CD4-positive, alpha-beta T cell treated with Interleukin-6 at 100 ng/mL for 8 hours (primary cell): ENCODE measurements at places on chromosomes 12 and 14.

DNA sequence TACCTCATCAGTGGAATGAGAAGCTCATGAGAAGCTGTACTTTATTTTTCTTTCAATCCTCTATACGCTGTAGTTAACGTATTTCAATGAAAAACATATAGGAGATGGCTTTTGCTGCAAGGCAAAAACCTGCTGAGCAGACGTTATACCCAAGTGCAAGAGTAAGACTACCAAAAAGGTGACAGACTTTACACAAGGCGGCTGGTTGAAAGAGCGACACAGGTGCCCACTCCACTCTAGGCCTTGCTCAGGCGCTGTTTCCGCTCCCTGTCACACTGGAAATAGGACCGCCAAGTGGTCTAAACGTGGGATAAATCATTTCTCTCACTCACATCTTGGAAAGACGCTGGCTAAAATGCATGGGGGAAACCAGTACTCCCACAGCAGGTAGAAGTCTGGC, 54.5 kb downstream of the PPP2R5C start:
- DNase-seq, result peak; percentile 19

DNA sequence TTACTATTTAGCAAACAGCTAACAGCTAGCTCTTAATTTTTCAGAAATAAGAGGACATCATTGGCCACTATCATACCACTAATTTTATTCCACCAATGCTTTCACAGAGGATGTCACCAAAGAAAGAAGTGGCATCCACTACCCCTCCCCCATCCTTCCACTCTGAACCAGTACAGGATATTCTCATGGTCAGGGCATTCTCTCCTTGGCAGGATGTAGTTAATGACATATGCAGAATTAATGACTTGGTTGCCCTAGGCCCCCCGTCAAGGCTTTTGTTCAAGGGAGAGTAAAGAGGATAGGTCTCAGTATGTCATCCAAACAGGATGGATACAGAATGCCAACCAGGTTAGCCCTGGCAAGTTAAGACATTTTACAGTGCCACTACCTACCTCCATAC, 18.9 kb upstream of the NUP107 start:
- DNase-seq, result no peak

- no peak for DNase-seq
These were observed 214.3 kb downstream of the EFCAB11 start for GRCh38 chr14:89740241-89740640.

DNA sequence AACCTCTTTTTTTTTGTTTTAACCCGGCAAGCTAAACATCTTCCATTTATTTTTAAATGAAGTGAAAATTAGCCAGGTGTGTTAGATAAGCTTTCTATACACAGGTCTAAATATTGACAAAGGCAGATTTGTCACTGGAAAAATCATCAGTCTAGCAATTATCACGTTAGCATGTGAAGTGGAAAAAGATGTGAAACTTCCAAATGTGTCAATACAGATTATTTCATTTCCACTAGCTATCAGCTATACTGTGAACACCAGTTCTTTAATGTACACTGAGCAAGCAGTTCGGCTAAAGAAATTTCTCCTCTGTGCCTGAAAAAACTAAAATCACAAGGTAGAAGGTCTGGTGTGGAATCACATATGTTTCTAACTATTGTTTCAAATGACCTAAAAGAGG, 96.6 kb upstream of the G2E3 start:
- DNase-seq, result no peak

DNA sequence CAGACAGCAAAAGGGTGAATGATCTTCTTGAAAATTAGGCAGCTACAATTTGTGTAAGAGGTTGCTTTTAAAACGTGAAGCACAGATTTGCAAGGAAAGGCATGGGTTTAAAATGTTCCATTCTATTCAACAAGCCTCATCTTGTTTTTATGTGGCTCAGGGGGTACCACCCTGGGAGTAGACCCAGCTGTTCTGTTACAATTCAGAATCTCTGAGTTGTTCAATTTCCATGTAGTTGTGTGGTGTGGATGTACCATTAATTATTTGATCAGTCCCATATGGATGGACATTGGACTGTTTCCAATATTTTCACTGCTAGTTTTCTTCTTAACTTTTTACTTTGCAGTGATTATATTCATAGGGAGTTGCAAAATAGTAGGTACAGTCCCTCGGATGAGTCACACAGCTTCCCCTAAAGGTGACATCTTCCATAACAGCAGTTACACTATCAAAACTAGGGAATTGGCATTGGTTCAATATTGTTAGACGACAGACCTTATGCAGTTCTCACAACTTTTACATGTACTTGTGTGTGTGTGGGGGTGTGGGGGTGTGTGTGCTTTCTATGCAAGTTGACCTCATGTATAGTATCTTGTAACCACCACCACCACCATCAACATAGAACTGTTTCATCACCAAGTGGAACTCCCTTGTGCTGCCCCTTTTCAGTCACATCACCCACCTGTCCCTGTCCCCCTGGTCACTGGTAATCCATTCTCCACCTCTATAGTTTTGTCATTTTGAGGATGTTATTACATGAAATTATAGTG, 59.0 kb upstream of the CAPRIN2 start:
- no peak for DNase-seq

- DNase-seq, result no peak
These were observed 4.1 kb downstream of the TSPAN11 start for GRCh38 chr12:30930641-30931040.

GRCh38 chr14:90266441-90267154, 10.2 kb downstream of the PSMC1 start:
- no peak for DNase-seq

GRCh38 chr12:53330671-53331070, 5.5 kb downstream of the SP7 start:
- no peak for DNase-seq

DNA sequence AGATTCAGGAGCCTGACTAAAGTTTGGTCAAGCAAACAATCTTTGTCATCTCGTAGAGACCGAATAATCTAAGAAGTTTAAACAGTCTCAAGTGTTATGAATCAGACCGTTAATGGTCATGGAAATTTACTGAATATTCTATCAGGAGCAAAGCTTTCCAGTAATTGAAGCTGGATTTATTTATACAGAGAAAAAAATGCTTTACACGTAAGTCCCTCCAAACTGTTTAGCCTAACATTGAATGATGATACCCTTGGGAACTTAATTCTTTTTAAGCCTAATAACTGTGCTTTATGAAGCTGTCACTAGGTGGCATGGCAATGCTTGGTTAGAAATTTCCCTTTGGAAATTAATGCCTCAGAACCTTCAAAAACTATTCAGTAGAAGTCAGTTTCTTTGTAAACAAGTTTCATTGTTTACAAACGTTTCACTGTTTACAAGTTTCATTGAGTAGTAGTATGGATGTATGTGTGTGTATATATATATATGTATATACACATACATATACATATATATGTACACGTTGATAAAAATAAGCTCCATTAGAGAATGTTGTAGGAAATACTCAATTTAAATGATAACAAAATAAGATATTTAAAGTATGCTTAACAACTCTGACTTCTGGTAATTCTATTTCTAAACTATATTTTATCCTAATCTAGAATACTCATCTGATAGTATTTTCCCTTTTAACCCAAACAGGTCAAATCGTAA, 32.1 kb downstream of the DEPDC4 start:
- peak; percentile 3 for DNase-seq

- no peak for DNase-seq
These were observed 145.9 kb upstream of the HIF1A start for GRCh38 chr14:61549425-61549824.

- DNase-seq, result no peak
These were observed 215.4 kb upstream of the NAV3 start for GRCh38 chr12:77615332-77615731.

GRCh38 chr12:121423682-121424623, 24.0 kb downstream of the RNF34 start:
- no peak for DNase-seq

DNA sequence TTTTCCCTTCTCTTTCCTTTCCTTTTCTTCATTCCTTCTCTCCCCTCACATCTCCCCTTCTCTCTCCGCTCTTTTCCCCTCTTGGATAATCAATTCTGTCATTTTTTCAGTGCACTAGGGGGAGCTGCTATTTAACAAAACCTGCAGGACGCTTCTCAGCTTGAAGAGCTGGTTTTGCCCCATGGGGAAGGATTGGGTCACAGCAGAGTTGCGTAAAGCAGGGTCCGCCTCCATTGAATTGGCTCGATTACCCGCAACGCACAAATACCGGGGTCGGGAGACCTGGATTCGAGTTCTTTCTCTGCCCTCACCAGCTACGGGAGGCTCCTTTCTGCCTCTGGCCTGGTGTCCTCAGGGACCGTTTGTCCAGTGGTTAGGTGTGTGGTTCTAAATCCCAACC, 42.1 kb upstream of the CHGA start:
- DNase-seq, result no peak

DNA sequence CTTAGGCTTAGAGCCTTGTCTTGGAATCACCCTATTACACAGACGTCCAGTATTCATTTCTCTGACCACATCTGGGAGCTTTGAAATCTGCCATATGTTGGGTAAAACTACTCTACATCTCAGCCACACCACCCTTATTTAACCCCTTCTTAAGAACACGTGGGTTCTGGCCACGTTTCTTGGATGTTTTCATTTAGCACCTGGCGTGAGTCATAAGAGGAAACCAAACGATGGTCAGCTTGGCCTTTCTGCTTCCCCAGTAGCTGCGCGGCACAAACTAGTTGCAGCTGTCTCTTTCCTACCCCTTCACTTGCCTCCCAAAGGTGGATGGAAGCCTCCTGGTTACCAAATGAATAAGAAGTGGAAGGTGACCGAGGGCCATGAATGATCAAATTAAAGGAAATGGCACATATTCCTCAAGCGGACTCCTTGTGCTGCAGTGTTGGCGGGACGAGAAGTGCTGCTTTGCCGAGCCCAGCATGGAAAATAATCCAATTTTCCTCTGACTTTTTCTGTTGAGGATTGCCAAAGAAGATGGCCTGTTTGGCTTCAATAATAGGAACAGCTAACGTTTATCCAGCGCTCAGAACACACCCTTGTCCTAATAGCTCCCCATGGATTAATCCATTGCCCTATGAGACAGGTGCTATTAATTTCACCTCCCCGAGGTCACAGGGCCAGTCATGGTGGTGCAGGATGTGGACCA, 154.1 kb downstream of the ZNF664 start:
- no peak for DNase-seq

- no peak for DNase-seq
These were observed 4.9 kb upstream of the GPR132 start for GRCh38 chr14:105069871-105070759.

DNA sequence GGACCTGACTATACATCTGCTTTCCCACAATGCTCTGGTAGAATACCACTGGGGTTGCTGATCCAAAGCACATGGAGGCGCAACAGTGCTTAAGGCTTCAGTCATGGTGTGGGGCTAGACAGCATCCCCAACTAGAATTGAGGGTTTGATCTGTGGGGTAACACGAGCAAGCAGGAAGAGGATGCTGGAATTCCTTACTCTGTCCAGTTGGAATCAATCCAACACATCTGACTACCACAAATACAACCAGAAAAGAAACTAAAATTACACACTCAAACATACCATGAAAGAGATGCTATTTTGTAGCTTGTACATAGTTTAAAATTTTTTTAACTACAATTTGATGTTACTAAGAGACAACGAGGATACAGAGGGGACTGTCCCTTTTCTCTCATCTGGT, 40.4 kb upstream of the GTF2A1 start:
- DNase-seq, result no peak

- no peak for DNase-seq
These were observed 13.2 kb downstream of the CLEC4E start for GRCh38 chr12:8527250-8528130.

DNA sequence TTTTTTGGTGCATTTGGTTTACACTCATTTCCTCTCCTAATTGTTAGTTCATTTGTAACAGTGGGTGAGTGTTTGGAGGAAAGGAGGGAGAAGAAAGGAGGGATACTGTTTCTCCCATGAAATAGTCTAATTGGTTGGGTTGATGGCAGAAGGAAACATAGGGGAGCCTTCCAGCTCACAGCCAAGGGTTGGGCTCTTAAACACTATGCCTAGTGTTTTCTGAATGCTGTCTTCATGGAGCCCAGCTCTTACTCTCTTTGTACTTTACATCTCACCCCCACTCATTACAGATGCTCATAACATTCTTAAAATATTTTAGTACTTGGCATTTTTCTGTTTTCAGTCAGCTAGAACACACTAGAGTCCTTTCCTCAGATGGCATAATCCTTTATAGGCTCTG, 38.2 kb downstream of the BAZ2A start:
- DNase-seq, result no peak

DNA sequence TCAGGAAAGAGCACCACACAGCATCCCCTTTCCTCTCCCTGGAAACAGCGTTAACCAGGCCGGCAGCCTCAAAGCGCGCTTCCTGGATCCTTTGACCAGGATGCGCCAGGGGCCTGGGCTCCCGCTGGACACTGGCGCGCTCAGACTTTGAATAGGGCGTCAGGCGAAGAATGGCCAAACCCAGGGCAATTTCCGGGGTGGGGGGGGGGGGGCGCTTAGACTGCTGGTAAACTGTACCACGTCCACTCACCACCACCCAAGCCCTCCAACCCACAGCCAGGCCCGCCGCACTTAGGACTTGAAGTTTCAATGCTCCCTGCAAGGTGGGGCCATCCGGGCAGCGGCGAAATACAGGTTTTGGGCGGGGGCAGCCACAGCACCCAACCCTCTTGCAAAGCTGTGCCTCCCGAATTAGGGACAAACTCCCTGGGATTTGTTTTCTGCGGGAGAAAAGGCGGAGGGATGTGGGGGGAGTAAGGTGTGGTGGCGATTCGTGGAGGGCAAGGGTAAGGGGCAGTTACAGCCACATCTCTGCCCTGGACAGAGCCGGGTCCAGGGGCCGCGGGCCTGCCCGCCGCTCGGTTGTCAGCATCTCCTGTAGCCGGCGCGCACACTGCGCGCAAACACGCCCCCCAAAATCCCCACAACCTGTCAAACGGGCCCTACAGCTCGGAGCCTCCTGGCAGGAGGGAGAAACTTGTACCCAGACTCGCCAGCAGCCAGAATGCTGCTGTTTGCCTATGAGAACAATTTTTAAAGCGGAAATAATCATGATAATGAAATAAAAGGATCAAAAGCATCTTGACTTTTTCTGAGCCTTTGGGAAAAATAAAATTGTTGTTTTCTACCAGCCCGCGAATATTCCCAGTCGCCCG, 958 bp downstream of the RTN1 start:
- DNase-seq, result no peak

DNA sequence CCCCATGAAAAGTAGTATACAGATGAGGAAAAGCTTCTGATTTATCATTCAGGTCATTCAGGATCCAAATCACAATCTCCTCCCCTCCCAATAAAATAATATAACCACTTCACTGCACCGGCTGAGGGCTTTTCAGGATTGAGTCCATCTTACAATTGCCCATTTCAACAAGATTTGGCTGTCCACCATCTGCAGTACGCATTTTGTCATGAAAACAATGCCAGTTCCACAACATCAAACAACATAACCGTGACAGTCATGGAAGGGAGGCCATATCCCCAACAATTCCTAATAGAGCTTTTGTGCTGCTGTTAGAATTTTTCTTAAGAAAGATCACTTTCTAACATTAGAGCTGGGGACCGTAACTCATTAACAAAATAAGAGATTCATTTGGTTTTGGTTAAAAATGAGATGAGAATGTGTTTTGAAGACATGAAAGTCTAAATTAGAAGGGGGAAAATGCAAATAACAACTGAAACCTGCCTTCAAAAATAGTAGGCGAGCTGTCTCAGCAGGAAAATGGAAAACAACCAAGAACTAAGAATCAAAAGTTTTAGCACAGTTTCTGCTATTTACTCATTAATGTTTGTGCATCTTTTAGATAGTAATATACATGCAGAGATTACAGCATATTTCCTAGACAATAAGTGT, 38.3 kb upstream of the TMTC2 start:
- no peak for DNase-seq
